ENCODE measurements at places on chromosomes 1 and 21.
A peak's percentile ranks its signal among the peaks of the same experiment; 100 is the strongest.

GRCh38 chr1:115090186-115090490 lies 835 bp upstream of the TSPAN2 start:
- no peak for DNase-seq

DNA sequence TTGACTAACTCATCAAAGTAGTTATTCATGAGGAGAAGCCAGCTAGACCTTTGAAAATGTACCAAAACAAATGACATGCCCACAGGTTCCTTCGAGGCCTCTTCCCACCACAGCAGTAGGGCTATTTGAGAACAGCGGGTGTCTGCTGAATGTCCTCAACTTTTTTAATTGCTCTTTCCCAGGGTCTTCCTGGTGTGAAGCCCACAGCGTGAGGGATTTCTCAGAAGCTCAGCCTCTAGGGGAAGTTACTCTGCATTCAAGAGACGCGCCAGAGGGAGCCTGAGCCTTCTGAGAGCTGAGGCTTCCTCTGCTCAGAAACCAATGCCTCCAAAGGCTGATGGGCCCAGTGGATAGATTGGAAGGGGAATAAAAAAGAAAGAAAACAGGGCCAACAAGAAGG lies 153.6 kb downstream of the OLFM3 start:
- no peak for DNase-seq

DNA sequence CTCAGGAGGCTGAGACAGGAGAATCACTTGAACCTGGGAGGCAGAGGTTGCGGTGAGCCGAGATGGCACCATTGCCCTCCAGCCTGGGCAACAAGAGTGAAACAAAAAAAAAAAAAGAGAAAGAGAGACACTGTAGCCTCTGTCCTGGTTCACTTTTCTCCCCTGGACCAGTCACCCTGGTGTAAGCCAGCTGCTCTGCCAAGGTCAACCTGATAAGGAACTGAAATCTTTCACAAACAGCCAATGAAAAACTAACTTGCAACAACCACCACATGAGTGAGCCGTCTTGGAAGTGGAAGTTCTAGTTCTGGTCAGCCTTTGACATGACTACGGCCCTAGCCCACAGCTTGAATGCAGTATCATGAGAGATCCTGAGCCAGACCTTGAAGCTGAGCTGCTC lies 36.8 kb upstream of the CXADR start:
- DNase-seq: no peak

DNA sequence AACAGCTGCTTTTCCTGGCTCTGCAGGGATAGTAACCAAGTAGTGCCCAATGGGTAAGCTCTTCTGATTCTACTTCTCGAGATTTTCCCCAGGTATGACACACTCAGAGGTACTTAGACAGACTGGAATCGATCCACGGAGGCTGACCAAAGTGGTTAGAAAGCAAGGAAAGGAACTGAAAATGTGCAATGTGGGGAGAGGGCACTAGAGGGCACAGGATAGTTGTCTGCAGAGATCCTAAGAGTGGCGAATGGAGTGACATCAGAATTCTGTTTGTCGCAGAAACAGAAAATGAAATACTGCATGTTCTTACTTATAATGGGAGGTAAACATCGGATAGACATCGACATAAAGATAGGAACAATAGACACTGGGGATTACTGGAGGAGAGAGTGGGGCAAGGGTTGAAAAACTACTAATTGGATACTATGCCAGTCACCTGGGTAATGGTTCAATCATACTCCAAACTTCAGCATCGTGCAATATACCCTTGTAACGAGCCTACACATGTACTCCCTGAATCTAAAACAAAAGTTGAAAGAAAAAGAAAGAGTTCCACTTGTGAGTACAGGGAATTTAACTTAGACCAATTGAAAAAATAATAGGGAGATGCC lies 23.3 kb downstream of the CYP2J2 start:
- DNase-seq: no peak

- no peak for DNase-seq
These were observed 3.4 kb downstream of the LINGO4 start for GRCh38 chr1:151801846-151802245.

GRCh38 chr1:175597969-175598765 lies 145.2 kb downstream of the TNR start:
- DNase-seq: no peak

DNA sequence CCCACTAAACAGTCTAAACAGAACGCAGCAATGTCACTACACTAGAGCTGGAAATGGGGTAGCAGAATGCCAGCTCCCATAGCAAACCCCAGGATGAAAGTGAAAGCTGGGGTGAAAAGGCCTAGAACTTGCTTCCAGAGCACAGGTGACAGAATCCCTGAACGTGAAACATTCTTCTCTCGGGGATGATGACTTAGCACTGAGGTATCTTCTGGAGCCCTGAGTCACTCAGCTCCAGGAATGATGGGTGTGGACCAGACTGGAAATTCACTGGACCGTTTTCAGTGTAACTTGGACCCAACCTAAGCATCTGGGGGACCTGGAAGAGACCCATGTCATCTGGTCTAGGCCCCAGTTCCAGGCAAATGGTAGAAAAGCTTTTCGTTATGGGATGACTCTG lies 108.9 kb downstream of the CDC7 start:
- DNase-seq: no peak

DNA sequence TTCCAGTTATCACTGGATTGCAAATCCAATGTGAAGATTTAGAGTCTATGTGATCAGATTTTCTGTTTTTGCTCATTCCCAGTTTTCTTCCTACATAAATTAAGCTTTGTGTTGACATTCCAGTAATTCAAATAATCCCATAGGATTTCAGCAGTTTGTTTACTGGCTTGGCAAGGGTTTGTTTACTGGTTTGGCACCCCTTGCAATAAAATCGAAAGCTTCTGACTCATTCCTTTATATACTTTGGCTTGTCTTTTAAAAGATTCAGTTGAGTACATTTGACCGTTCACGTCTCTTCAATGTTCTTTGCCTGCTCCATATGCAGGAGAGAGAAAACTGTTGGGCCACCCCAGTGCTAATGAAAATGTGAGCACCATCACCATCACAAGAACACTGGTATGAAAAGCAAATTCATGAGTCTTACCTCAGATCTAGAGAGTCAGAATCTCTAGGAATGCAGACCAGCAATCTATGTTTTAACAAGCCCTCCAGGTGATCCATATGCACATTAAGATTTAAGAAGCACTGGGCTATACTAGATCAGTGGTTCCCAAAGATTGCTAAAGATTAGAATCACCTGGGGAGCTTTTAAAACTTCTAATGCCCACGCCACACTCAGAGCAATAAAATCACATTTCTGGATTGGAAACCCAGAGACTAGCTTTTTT lies 32.8 kb downstream of the ZC3H11B start:
- no peak for DNase-seq

- DNase-seq: no peak
These were observed 525.0 kb downstream of the PTPRU start for GRCh38 chr1:29761159-29761928.

- no peak for DNase-seq
These were observed 1290.5 kb upstream of the B3GALT2 start for GRCh38 chr1:194476872-194477271.

DNA sequence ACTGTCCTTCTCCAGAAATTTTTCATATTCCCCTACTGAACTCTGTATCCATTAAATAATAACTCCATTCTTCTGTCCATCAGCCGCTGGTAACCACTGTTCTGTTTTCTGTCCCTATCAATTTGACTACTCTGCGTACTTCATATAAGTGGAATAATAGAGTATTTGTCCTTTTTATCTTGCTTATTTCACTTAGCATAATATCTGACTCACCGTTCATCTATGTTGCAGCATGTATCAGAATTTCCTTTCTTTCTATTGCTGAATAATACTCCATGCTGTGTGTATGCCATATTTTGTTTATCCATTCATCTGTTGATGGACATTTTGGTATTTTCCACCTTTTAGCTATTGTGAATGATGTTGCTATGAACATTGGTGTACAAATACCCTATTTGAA lies 71.9 kb downstream of the CEP350 start:
- no peak for DNase-seq

- no peak for DNase-seq
These were observed 152.0 kb downstream of the COQ8A start for GRCh38 chr1:227092069-227092468.

DNA sequence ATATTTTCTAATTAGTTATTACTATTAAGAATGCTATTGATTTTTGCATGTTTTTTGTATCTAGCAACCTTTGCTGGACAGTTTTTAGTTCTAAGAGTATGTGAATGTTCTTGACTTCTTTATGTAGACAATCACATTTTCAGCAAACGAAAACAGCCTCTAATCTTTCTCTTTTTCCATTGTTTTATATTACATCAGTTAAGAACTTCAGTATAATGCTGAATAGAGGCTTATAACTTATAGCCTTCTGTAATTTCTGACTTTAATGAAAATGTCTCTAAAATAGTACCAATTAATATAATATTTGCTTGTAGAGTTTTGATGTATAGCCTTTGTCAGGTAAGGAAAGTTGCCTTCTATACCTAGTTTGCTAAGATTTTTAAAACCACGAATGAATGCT lies 33.2 kb upstream of the ATF3 start:
- DNase-seq: no peak

DNA sequence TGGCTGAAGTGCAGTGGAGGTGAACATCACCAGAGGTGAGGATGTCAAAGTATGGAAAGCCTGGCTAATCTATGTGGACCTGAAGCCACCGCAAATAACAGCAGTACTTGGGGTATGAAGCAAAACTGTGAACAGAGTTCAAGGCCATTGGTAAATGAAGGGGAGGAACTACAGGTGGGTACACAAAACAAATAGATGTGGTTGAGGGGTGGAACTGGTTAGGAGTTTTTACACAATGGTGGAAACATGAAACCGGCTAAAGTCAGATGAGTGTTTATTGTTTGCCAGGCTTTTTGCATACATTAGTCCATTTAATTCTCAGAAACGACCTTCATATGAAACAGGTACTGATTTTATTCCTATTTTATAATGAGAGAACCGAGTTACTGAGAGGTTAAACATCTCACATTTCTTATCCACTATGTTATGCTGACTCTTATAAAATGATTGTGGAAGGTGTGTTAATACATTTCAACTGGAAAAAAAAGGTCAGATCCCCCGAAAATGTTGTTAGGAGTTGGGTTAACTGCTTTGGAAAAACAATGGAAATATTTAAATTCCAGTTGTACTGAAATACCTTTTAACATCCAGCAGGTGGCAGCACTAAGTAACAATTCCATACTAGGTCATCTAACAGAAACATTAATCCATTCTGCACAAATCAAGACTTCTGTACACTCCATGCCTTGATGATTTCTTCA lies 44.3 kb upstream of the GTF2B start:
- DNase-seq: no peak

DNA sequence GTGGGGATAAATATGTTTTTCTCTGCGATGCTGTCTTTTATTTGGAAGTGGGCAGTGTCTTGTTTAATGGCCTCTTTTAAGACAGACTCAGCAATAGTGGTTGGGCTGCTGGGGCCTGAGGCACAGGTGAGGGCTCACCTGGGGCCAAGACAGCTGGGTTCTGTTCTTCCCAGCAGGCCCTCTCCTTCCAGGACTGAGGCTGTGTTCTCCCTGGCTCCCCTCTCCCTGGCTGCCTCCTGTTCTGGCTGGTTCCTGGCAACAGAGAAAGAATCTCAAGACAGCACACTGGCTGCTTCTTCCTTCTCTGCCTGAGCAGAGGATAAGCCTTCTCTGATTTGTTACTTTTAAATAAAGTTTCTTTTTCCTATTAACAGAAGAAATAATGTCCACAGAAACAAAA lies 7.4 kb upstream of the GRHL3 start:
- DNase-seq: no peak

GRCh38 chr1:37486680-37487618 lies 12.6 kb downstream of the ZC3H12A start:
- peak; percentile 77 for DNase-seq

DNA sequence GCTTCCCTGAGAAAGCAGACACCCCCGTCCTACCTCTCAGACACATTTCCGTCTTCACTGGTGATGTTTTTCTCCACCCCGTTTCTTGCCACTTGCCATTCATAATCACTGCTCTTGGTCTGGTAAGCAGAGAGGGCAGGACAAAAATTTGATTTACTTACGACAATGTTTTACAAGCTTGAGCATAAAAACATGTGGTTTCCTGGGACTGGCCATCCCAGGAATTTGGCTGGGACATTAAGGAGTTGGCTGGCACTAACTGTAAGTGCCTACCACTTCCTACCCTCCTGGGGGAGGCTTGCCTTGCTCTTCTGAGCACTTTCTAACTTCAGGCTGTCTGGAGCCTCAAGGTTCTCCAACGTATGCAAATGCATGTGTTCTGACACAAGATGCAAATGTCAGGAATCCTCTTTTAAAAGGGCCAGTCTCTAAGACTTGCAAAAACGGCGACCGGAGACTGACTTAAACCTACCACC lies 24.2 kb downstream of the ZBTB18 start:
- DNase-seq: no peak

DNA sequence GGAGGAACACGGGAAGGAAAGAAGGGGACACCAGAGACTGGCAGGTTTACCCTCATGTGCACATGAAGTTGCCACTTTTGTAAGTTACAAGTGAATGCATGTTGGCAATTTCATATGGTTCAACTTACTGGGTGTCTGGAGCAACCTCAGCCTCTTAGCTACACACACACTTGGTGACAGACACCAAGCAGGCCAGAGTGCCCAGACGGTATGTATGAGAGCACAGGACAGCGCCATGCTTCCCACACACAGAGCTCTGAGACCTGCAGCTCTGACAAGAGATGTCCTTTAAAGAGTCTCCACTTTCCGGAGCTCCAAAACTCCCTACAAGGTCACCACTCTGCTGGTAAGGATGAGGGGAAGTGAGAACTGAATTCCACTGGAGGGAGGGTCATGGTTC lies 1.9 kb upstream of the TRABD2B start:
- DNase-seq: no peak

All from stimulated activated CD4-positive, alpha-beta T cell treated with anti-CD3 and anti-CD28 coated beads, Interleukin-1b, Interleukin-23, amount 100 ng/mL, for 1 hour (primary cell).